T-cell (primary cell): ENCODE measurements at places on chromosomes 6 and 20.
A peak's percentile ranks its signal among the peaks of the same experiment; 100 is the strongest.

- peak within 1 kb of the TSS; percentile 9 for H3K4me3 ChIP-seq
- H3K36me3 ChIP-seq, result no peaks in the 10 kb centered on the region
- no peaks in the 10 kb centered on the region for H3K4me1 ChIP-seq
- no peak for DNase-seq
- no peak within 1 kb of the TSS for H3K27ac ChIP-seq
- peaks cover 16% of the 10 kb centered on the region for H3K27me3 ChIP-seq
Measured at GRCh38 chr6:131950767-131951575, at the start of gene CCN2. Gene CCN2 (minus strand): TSS chr6:131951372. CDS start chr6:131951172, 200 bp downstream.

DNA sequence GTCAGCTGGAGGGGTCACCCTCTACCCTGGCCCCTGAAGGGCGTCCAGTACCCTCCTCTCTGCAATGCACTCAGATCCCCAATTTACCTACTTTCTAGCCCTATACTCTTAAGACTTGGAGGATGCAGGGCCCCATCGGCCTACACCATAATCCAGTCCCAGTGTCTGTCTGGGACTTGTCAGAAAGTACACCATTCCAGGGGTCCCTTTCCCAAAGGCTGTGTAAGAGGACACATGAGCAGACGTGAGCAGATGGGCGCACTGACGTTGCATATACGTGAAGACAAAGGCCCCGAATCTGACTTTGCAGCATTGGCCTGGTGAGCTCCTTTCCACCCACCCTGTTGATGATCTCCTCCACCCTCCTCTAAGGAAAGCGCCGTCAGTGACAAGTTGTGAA, 20.9 kb upstream of the SMOC2 start:
- no peaks in the 10 kb centered on the region for H3K36me3 ChIP-seq
- no peaks in the 10 kb centered on the region for H3K4me1 ChIP-seq
- H3K27me3 ChIP-seq, result no peaks in the 10 kb centered on the region
- no peak overlapping the region for H3K27ac ChIP-seq

DNA sequence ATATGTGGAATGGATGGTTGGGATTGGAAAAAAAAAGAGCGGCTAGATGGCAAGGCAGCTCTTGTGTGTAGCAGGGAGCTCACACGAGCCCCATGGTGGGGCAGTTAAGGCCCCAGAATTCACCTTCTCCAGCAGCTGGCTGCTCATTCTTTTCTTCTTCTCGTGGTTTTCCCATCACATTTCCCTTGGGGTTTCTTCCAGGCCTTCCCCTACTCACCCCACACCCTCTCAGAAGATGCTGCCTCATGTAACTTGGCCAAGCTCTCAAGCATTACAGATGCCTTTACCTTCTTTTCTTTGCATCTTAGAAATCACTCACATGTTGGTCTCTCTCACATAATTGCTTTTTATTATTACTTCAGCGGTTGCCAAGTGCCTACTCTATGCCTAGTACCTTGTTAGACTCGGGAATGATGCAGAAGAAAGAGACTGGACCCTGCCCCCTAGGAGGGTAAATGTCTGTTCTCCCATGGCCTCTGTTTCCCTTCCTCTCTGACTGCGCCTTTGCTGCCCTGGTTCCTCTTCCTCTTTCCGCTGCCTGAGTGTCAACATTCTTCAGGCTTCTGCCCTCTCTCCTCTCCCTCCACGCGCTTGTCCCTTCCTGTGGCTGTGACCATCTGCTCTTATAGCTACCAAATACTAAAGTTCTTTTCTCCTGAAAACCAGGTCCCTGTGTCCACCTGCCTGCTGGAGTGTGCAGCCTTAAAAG, 28.6 kb downstream of the PPARD start:
- H3K4me1 ChIP-seq, result peaks cover 26% of the 10 kb centered on the region
- no peaks in the 10 kb centered on the region for H3K27me3 ChIP-seq
- peak overlapping the region; percentile 40 for H3K27ac ChIP-seq
- H3K4me3 ChIP-seq, result no peak overlapping the region

- DNase-seq, result no peak
- H3K4me3 ChIP-seq, result no peak overlapping the region
- no peak overlapping the region for H3K27ac ChIP-seq
- H3K27me3 ChIP-seq, result no peaks in the 10 kb centered on the region
- no peaks in the 10 kb centered on the region for H3K36me3 ChIP-seq
Measured at GRCh38 chr6:39130691-39131090, 15.7 kb upstream of the SAYSD1 start.

GRCh38 chr20:13349235-13349604, 128.1 kb downstream of the ISM1 start:
- no peaks in the 10 kb centered on the region for H3K4me1 ChIP-seq
- no peak overlapping the region for H3K4me3 ChIP-seq
- DNase-seq, result no peak
- H3K27me3 ChIP-seq, result no peaks in the 10 kb centered on the region
- no peak overlapping the region for H3K27ac ChIP-seq
- H3K36me3 ChIP-seq, result no peaks in the 10 kb centered on the region

- H3K4me3 ChIP-seq, result no peak overlapping the region
- DNase-seq, result no peak
- H3K36me3 ChIP-seq, result no peaks in the 10 kb centered on the region
- peaks cover 10% of the 10 kb centered on the region for H3K4me1 ChIP-seq
- H3K27ac ChIP-seq, result no peak overlapping the region
- no peaks in the 10 kb centered on the region for H3K27me3 ChIP-seq
Measured at GRCh38 chr6:135008072-135008940, 46.3 kb downstream of the HBS1L start.

GRCh38 chr20:51528263-51529027, 14.1 kb downstream of the NFATC2 start:
- peaks cover 94% of the 10 kb centered on the region for H3K4me1 ChIP-seq
- H3K27me3 ChIP-seq, result no peaks in the 10 kb centered on the region
- H3K27ac ChIP-seq, result peak overlapping the region; percentile 87
- peak; percentile 53 for DNase-seq

- no peaks in the 10 kb centered on the region for H3K27me3 ChIP-seq
- no peaks in the 10 kb centered on the region for H3K4me1 ChIP-seq
- no peak for DNase-seq
- H3K4me3 ChIP-seq, result no peak overlapping the region
Measured at GRCh38 chr20:11467436-11467835, 450.3 kb upstream of the BTBD3 start.

DNA sequence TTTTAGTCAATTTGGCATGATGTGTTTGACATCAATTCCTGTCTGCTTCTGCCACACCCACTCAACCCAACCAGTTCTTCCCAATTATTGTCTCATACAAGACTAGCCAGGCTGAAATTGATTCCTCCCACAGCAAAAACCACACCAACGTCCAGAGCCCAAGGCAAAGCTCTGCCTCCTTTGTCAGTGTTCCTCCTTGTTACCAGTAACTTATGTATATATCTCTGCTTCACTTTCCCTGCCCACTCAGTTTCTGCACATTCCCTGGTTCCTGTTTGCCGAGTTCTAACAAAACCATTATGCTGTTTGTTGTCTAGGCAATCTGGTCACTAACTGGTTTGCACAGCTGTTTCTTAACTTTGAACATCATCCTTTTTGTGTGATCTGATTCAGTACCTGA, 547.9 kb upstream of the PTCHD4 start:
- H3K4me1 ChIP-seq, result no peaks in the 10 kb centered on the region
- no peaks in the 10 kb centered on the region for H3K36me3 ChIP-seq
- H3K27me3 ChIP-seq, result no peaks in the 10 kb centered on the region

DNA sequence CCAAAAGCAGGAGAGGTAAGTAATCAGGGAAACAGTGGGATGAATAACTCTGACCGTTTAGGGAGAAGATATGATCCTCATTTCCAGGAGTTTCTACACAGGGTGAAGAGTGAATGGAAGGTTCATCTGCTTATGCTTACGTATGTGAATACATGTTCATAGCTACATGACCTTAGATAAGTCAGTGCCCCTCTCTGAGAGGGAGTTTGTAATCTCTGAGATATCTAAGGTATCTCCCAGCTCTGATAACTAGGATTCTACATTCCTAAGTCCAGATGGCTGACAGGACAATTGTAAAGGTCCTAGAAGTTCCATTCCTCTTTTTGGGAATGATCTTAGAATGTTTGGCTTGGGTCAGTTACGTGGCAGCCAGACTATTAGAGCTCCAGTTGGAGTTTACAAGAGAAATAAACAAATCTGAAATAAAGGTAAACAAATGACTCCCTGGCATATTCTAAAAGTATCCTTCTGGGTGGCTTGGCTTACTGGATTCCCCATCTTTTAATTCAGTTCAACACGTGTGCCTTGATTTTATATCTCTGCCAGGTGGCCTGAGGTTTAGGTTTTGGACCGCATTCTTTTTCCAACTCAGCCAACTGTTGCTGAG, 15.8 kb downstream of the PROCR start:
- no peak for DNase-seq
- H3K36me3 ChIP-seq, result no peaks in the 10 kb centered on the region
- H3K4me1 ChIP-seq, result no peaks in the 10 kb centered on the region
- no peak overlapping the region for H3K4me3 ChIP-seq
- no peak overlapping the region for H3K27ac ChIP-seq

- H3K4me1 ChIP-seq, result no peaks in the 10 kb centered on the region
- H3K27ac ChIP-seq, result no peak overlapping the region
- H3K4me3 ChIP-seq, result no peak overlapping the region
Measured at GRCh38 chr6:54897462-54898189, 51.1 kb downstream of the FAM83B start.

DNA sequence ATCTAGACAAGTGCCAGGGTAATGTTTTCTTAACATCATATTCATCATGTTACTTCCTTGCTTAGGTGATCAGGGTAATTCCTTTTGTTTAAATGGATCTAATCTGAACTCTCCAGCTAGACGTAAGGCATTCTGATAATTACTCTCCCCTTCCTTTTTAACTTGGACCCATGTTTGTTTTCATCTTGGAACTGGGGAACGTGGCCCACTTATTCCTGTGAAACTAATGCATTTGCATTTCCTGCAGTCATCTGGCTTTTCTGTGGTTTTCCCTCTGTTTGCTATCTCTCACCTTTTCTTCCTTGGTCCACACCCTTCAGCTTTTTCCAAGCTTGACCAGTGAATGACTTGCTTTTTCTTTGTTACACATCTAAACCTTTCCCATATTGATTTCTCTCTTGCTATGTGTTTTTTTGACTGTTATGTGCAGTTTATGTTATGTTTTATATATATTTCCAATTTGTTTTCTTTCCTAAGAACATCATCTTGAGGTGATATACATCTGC, 33.3 kb downstream of the SLX4IP start:
- H3K36me3 ChIP-seq, result peaks cover 2% of the 10 kb centered on the region
- no peaks in the 10 kb centered on the region for H3K27me3 ChIP-seq
- no peak overlapping the region for H3K4me3 ChIP-seq
- DNase-seq, result no peak
- H3K27ac ChIP-seq, result no peak overlapping the region

DNA sequence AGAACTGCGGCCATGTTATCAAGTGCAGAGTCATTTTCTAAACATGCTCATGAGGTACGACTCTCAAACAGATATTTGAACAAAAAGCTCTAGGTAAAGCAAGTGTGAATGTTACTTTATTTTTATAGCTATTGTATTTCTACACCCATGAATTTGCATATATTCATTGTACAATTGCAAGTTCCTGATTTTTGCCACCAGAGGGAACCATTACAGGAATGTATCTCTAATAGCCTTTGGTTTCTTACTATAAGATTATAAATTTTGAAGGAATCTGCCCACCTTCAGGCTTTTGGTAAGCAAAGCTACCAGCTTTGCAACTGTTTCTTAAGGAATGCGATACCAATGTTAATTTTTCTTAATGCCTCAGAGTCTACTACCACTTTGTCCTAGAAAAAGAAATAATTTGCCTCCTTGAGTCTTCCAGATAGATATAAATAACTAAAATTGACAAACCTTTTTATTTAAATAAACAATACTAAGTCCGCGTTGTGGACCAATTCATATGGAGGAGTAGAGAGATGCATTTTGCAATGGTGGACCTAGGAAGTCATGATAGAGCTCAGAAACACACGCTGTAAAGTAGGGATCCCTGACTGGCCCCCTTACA, 125.4 kb upstream of the SAMD5 start:
- H3K27me3 ChIP-seq, result no peaks in the 10 kb centered on the region
- H3K4me1 ChIP-seq, result no peaks in the 10 kb centered on the region
- H3K36me3 ChIP-seq, result peaks cover 22% of the 10 kb centered on the region
- H3K4me3 ChIP-seq, result no peak overlapping the region

GRCh38 chr6:28105245-28105639, 19.2 kb upstream of the ZSCAN16 start:
- peak overlapping the region; percentile 81 for H3K27ac ChIP-seq
- no peaks in the 10 kb centered on the region for H3K36me3 ChIP-seq
- DNase-seq, result no peak
- peaks cover 5% of the 10 kb centered on the region for H3K27me3 ChIP-seq
- peak overlapping the region; percentile 70 for H3K4me3 ChIP-seq

- H3K4me3 ChIP-seq, result no peak overlapping the region
- no peaks in the 10 kb centered on the region for H3K4me1 ChIP-seq
- no peak for DNase-seq
- no peaks in the 10 kb centered on the region for H3K27me3 ChIP-seq
- H3K36me3 ChIP-seq, result no peaks in the 10 kb centered on the region
Measured at GRCh38 chr20:25467441-25467840, 60.0 kb downstream of the GINS1 start.

- H3K36me3 ChIP-seq, result no peaks in the 10 kb centered on the region
- no peak overlapping the region for H3K4me3 ChIP-seq
- no peaks in the 10 kb centered on the region for H3K4me1 ChIP-seq
- no peak overlapping the region for H3K27ac ChIP-seq
- H3K27me3 ChIP-seq, result no peaks in the 10 kb centered on the region
Measured at GRCh38 chr6:71394926-71395325, 106.3 kb downstream of the OGFRL1 start.

GRCh38 chr6:45959534-45960145, 56.0 kb downstream of the CLIC5 start:
- no peak for DNase-seq
- no peaks in the 10 kb centered on the region for H3K4me1 ChIP-seq
- no peaks in the 10 kb centered on the region for H3K27me3 ChIP-seq

GRCh38 chr6:135667691-135668455, 170.3 kb upstream of the AHI1 start:
- no peak overlapping the region for H3K4me3 ChIP-seq
- no peaks in the 10 kb centered on the region for H3K4me1 ChIP-seq
- H3K27me3 ChIP-seq, result no peaks in the 10 kb centered on the region
- no peak for DNase-seq
- no peak overlapping the region for H3K27ac ChIP-seq

DNA sequence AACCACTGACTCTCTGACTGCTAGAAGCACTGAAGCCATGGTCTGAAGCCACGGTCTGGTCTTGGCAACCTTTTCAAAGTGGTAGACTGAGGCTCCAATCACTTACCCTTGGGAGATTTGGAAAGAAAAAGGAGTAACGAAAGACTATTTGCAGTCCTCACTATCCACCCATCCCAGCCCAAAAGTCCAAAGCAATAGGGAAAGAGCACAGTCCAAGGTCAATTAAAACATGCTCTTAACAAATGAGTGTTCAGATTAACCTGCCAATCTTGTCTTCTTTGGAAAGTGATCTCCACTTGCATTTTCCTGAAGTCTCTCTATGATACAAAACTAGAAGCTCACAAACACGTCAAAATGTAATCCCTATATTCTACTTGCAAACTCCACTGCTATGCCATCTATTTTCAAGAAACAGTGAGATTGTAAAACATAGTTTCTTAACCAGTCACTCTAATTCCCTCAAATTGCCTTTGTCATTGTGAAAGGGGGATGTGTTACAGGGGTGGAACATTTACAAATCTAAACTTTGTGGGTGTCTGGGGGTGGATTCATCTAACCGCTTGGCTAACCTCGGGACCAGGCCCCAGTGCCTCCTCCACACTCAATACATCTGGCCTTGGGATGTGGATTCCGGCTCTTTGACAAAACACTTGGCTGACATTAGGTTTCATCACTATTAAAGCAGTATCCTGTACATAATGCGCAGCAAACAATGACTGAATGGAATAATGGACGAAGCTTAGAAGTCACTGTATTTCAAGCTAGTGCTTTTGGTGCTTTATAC, 56.4 kb downstream of the B4GALT5 start:
- H3K4me3 ChIP-seq, result no peak overlapping the region
- H3K27me3 ChIP-seq, result no peaks in the 10 kb centered on the region

GRCh38 chr6:35736982-35737412, at the start of gene ARMC12:
Gene ARMC12 (plus strand): TSS chr6:35737032. CDS start chr6:35737109, 77 bp downstream.
- H3K4me1 ChIP-seq, result peaks cover 15% of the 10 kb centered on the region
- no peak for DNase-seq
- H3K4me3 ChIP-seq, result no peak within 1 kb of the TSS
- H3K36me3 ChIP-seq, result no peaks in the 10 kb centered on the region
- H3K27me3 ChIP-seq, result no peaks in the 10 kb centered on the region
